ENCODE measurements at places on chromosomes 1 and 21.

- DNase-seq: no peak
Observed at GRCh38 chr1:208174731-208175507, 69.3 kb downstream of the PLXNA2 start.

DNA sequence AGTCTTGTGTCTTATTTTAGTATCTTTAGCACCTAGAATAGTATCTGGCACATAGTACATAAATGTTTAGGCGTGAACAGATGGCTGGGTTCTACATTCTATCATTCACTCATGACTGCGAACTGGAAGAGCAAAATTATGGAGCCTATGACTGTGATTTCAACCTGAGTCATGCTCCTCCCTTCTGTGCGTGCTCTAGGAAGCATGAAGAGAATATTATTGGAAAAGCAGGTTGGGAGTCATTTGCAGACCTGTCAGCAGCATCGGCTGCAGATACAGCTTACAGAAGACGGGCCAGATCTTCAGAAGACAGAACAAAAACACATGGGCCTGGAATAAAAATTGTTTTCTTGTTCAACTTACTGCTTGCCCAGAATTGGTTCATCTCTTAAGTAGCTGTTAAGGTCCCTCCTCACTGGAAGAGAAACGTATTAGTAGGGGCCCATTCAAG, 344.0 kb upstream of the USP24 start:
- DNase-seq: no peak

DNA sequence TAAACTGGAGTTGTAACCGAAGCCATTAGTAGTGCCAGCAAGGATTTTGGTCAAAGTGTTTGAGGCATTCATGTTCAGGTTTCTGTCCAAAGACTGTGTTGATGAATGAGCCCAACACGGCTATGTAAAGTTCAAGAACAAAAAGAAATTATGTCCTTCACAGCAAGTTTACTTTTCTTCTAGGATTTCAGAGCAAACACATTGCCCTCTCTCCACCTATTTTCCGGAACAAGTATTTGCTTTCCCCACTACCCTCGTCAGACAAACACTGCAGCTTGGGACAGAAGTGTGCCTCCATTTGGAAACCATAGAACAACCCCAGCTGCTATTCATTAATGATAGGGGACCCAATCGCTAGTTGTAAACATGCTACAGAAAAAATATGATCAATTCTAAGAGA, 151.4 kb upstream of the C1orf105 start:
- no peak for DNase-seq

DNA sequence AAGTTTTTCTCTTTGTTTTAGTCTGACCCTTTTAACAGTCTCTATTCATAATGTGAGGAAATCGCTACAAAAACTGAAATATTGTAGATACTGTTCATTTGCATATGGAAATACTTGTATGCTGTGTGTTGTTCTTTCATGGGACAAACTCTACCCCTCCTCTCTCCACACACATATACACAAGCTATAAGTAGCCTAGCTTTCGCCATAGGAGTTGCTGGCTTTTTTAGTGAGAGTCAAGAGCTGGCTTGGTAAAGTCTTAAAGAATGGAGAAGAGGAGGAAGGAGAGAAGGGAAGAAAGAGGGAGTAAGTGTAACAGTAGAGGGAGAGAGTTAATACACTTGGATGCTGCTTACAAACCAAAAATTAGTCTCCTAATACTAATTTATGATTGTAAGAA, 115.6 kb downstream of the RABGAP1L start:
- no peak for DNase-seq

DNA sequence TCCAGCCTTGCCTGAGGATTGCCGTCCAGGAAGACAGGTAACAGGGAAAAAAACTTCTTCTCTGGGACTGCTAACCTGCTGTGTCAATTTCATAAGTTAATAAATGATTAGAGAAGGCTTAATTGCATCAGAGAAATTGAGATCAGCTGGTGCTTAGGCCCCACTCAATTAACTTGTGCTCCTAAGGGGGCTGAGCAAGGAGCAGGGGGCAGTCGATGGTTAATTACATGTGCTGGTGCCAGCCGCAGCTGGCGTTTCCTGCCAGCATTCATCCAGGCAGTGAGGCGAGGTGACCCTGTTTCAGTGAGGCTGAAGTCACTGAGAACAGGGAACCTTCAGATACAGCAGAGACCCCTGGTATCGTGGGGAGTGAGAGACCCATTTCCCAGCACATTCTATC, 60.0 kb downstream of the FAM163A start:
- peak; percentile 28 for DNase-seq

DNA sequence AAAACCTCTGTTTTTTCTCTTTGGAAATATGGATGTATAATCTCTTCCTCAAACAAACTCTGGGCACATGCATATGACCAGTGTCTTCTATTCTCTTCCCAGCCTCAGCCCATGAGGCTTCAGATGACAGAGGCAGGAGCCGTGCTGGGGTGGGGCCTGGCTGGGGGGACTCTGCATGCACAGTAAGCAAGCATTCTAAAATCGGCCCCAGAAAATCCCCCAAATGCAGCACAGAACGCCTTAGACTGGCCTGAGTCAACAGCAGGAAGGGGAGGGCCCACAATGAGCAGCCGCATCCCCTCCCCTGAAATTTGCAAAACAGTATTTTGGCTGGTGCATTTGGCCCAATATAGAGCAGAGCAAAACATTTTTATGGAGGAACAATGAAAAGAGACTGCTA, 47.8 kb downstream of the ITPKB start:
- peak; percentile 84 for DNase-seq

GRCh38 chr1:29444081-29444715, 207.9 kb downstream of the PTPRU start:
- DNase-seq: peak; percentile 34

- DNase-seq: peak; percentile 63
Observed at GRCh38 chr1:228515200-228515834, 28.1 kb downstream of the RNF187 start.

- DNase-seq: no peak
Observed at GRCh38 chr1:70044832-70045231, 160.5 kb downstream of the LRRC40 start.

DNA sequence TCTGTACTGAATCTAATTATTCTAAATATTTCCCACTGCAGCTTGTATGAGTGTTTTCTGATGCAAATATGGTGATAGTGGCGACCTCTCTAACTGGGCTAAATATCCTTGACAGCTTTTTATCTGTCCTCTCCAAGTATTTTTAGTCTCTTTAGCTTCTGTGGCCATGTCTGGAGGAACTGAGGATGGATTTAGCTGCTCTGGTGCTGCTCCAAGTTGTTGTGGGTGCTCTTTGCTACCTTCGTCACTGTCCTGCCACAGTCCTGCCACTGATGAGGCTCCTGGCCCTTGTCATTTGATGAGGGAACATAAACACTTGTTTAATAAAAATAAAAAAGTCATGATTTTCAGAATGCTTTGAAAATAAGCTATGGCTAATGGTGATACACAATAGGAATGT, 15.9 kb downstream of the CAMTA1 start:
- DNase-seq: no peak

GRCh38 chr1:42429603-42430002, 26.2 kb downstream of the ZMYND12 start:
- no peak for DNase-seq

DNA sequence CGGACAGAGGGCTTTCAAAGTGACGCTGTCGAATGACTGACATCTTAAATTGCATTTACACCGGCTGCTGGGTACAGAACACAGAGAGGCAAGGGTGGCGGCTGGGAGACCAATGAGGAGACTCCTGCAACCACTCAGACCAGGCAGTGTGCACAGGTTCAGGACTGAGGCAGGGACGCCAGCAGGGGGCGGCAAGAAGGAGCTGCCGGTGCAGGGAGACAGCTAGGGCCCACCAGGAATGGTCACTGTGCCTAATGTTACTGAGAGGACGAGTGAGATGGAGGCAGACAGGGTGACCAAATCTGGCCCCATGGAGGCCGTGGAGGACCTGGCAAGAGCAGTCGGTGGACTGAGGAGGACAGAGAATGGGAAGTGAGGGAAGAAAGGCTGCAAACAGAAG, 23.5 kb downstream of the GLIS1 start:
- DNase-seq: no peak

DNA sequence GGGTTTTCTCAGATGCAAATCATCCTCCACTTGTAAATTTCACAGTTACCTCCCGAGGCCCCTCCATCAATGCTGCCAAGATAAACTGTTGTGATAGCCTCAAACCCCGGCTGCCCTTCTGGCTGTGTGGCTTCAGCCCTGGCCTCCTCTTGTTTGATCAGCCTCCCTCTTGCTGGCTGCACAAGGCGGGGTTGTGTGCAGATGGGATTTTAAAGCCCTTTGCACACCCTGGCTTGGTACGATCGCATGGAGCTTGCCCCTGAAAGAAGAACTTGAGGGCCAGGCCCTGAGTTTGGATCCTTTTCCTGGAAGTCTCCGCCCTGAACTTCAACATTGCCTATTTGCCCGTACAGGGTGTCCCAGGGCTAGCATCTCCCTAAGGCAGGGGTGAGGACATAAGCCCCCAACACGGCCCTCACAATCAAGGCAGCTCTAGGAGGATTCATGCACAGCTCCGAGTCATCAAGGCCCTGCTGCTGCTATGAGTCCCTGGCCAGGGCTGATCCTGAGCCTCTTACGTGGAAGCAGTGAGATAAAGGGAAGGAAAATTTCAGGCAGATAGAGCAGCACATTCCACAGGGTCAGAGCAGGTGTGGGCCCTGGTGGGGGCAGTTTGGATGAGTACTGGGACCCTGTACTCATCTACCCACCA, 181.2 kb upstream of the VAMP3 start:
- DNase-seq: peak; percentile 39

- DNase-seq: no peak
Observed at GRCh38 chr1:116334015-116334547, 39.0 kb upstream of the ATP1A1 start.

GRCh38 chr1:2962061-2962460, 59.2 kb upstream of the ACTRT2 start:
- no peak for DNase-seq

DNA sequence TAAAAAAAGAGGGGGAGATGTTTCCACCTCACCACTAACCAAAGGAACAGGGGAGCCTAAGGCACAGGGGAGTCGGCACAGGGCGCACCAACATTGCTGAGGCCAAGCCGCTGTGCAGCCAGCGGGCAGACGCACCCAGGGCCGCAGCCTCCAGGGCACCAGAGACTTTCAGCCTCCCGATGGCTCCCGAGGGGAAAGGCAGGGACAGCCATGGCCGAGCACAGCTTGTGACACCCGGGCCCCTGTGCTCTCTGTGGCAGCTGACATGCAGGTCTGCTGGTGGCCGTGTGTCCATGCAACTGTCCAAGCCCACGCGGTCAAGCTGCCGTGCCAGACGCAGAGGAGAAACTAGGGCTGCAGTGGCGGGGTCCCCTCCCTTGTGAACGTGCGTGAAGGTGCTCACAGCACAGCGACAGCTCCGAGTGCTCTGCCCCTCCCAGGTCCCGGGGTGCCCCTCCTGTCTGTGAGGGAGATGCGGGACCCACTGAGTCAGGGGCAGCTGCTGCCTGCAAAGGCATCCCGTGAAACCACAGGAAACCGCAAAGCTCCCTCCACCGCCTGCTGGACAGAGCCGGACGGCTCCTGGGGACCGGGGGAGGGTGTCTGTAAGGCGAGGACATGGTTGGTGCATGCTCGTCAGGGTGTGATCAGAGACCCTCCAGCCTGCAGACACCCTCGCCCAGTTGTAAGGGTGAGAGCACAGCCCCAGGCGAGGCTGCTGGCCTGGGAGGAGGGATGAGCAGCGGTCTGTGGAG, 2.5 kb downstream of the KRTAP10-11 start:
- no peak for DNase-seq

DNA sequence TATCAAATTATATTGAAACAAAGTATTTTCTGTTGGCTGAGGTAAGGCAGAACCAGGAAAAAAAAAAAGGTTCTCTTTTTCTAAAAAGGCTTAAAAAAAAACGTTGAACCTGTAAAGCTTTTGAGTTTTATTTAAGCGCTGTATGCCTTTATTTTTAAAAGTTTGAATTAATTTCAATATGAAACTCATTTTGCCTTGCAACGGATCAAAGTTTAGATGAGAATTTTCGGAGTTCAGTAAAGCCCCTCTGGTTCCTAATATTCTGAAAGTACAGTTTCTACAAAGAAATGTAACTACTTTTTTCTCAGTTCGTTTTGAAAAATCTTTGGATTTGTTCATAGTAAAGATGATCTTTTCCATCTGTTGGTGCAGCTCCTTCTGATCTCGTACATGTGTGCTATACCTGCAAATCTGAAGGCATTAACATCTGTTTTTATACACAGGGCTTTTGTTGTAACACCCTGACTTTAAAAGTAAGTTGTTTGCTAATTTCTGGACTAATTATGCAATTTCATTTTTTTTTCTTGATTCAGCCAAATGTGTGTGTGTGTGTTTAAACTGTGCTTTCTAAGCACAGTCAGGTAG, 1.7 kb downstream of the ZBTB18 start:
- no peak for DNase-seq

- no peak for DNase-seq
Observed at GRCh38 chr1:222326006-222326709, 221.7 kb downstream of the HHIPL2 start.

GRCh38 chr1:100769906-100770646, 50.5 kb downstream of the VCAM1 start:
- DNase-seq: no peak

- no peak for DNase-seq
Observed at GRCh38 chr1:59539961-59540681, 243.2 kb downstream of the FGGY start.

DNA sequence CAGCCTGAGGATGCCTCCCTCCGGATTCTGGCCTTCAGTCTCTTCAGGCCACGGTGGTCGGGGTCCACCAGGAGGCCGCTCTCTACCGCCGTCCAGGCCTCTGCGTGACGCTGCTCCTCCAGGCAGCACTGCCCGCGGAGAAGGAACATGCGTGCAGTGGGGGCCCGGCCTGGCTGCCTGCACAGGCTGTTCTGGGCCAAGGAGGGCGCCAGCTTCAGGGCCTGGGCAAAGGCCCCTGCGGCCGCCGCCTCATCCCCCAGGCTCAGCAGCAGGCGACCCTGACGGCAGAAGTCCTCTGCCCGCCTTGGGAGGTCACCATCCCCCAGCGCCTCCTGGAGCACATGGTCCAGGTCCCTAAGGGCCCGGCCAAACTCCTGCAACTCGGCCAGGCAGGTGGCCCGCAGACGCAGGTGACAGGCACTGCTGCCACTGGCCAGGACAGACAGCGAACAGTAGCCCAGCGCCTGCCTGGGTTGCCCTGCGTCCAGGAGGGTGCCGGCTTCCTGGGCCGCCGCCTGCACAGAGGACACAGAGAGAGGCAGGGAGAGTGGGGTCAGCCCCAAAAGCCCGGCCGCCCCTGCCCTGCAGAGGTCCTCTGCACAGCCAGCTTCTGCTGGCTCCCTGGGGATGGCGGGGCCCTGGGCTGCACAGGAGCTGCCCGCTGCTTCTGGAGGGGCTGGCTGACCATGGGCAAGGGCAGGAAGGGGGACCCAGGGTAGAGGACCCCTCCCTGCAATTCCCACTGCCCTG, 8.7 kb upstream of the MMEL1 start:
- DNase-seq: peak; percentile 62

Data from activated effector memory CD4-positive, alpha-beta T cell treated with anti-CD3 and anti-CD28 coated beads, Interleukin-2, amount 50 U/mL, for 16 hours (primary cell).